Mammary microvascular endothelial cell (primary cell): ENCODE measurements at places on chromosomes 5 and 9. TPM values are rescaled to one million over a fixed set of nuclear protein-coding genes. Genes with fewer than 3 reads are reported as not detected.

C6 gene
- not detected in 2 replicates for total RNA-seq

CRAT gene
- 35.0 and 37.0 TPM in 2 replicates for total RNA-seq

NR6A1 gene
- 0.54 and 0.80 TPM in 2 replicates for total RNA-seq

HTR4 gene
- total RNA-seq = not detected in 2 replicates

PCAT7 gene
- not detected in 2 replicates for total RNA-seq

DNAH5 gene
- total RNA-seq = 1.1 and 1.3 TPM in 2 replicates

ATP6V0E1 gene
- 206 and 234 TPM in 2 replicates for total RNA-seq

IFNB1 gene
- 0.13 TPM in 1 of 2 replicates, not detected in the other for total RNA-seq

OR1Q1 gene
- total RNA-seq = not detected in 2 replicates

P4HA2 gene
- total RNA-seq = 51.8 and 57.9 TPM in 2 replicates

MYMK gene
- total RNA-seq = not detected in 2 replicates

WDR70 gene
- 16.2 and 25.0 TPM in 2 replicates for total RNA-seq

KIF4B gene
- under 0.01 and 0.13 TPM in 2 replicates for total RNA-seq

TEX48 gene
- total RNA-seq = not detected in 2 replicates

LCN1 gene
- not detected in 2 replicates for total RNA-seq

ST6GALNAC4 gene
- total RNA-seq = 73.9 and 82.3 TPM in 2 replicates

GMCL2 gene
- total RNA-seq = not detected in 2 replicates

NPM1 gene
- total RNA-seq = 1,118 and 1,253 TPM in 2 replicates

STXBP1 gene
- total RNA-seq = 48.8 and 49.9 TPM in 2 replicates

HSD17B3 gene
- not detected in 2 replicates for total RNA-seq

MORN5 gene
- total RNA-seq = not detected in 2 replicates

CDKN2A gene
- total RNA-seq = 40.8 and 43.6 TPM in 2 replicates

OLFML2A gene
- 0.54 and 1.5 TPM in 2 replicates for total RNA-seq

PLPPR1 gene
- 0.05 and 0.07 TPM in 2 replicates for total RNA-seq

PAEP gene
- total RNA-seq = not detected in 2 replicates

NR4A3 gene
- 0.20 and 0.25 TPM in 2 replicates for total RNA-seq

HSDL2 gene
- total RNA-seq = 10.0 and 15.4 TPM in 2 replicates

C5orf52 gene
- not detected in 2 replicates for total RNA-seq

CCDC171 gene
- 0.93 and 0.94 TPM in 2 replicates for total RNA-seq

GLRA1 gene
- total RNA-seq = not detected in 2 replicates

UBAC1 gene
- total RNA-seq = 51.9 and 55.0 TPM in 2 replicates

GARIN3 gene
- total RNA-seq = not detected in 2 replicates

LPAR1 gene
- total RNA-seq = not detected in 2 replicates

SLC6A7 gene
- not detected in 2 replicates for total RNA-seq

MRPL41 gene
- 92.1 and 129 TPM in 2 replicates for total RNA-seq

CCDC183 gene
- total RNA-seq = not detected in 2 replicates

GGTA1 gene
- total RNA-seq = 0.10 and 0.13 TPM in 2 replicates

RPL35 gene
- 2,542 and 2,608 TPM in 2 replicates for total RNA-seq

IFT74 gene
- total RNA-seq = 6.6 and 10.2 TPM in 2 replicates

PRRX2 gene
- total RNA-seq = 0.20 and 0.40 TPM in 2 replicates

TICAM2 gene
- total RNA-seq = 0.44 and 2.7 TPM in 2 replicates

RUFY1 gene
- total RNA-seq = 37.2 and 41.1 TPM in 2 replicates

FLT4 gene
- 49.0 and 51.0 TPM in 2 replicates for total RNA-seq

SELENOP gene
- 17.3 and 28.6 TPM in 2 replicates for total RNA-seq

IL5 gene
- not detected in 2 replicates for total RNA-seq
